Activated naive CD8-positive, alpha-beta T cell treated with anti-CD3 and anti-CD28 coated beads, Interleukin-2, amount 10 ng/mL, durations not matched to agents 7 days and 5 days (primary cell): ENCODE measurements at places on chromosomes 6 and 20. TPM values are rescaled to one million over a fixed set of nuclear protein-coding genes. Genes with fewer than 3 reads are reported as not detected.

DNA sequence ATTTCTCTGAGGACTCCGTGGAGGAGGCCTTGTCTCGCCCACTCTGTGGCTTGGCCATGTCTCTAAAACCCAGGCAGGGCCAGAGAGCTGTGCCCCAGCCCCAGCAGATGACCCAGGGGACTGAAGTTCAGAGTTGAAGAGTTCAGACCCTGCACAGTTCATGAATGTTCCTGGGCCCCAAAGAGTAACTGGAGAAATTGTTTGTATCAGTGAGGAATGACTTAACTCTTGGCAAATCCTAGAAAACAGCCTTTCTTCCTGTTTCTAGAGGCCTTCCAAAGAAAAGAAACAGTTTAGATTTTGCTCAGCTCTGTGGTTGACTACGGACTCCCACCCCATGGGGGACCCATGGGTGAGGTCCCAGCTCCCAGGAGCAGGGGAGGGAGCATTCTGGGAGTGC, 62.1 kb upstream of the EYA2 start:
- DNase-seq = no peak

DNA sequence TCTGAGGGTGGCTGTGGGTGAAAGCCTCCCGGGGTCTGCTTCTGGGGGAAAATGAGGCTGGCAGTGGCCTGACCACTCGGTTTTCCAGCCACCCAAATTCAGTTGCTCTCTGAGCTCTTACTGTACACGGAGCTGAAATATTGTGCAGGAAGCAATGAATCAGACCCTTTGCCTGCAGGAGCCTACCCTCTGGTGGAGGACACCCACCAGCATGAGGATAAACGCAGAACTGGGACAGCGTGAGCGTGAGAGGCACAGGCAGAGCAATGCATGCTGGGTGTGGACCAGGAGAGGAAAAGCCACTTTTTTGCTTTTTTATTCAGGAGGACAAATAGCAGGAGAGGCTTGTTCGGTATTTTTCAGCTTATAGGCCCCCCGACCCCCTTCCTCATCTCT, 298.0 kb downstream of the QKI start:
- DNase-seq = no peak

DNA sequence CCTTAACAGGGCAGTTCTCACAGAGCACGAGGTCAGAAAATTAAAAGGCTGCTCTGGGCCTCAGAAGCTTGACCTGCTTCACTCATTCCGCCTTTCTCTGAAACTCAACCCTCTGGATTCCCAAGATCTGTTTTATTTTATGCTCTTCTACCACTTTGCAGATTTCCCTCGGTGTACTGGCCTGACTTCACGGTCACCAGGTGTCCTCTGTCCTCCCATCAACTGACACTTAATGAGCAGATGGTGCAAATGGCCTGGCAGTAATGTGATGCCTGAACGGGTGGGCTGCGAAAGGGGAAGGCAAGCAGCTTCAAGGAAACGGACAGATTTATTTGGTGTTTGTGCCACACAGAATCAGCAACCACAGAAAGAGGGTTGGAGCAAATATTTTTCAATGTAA, 169.7 kb upstream of the TFAP2D start:
- DNase-seq = no peak

- DNase-seq = no peak
Observed at GRCh38 chr20:35845561-35845960, 73.7 kb downstream of the PHF20 start.

DNA sequence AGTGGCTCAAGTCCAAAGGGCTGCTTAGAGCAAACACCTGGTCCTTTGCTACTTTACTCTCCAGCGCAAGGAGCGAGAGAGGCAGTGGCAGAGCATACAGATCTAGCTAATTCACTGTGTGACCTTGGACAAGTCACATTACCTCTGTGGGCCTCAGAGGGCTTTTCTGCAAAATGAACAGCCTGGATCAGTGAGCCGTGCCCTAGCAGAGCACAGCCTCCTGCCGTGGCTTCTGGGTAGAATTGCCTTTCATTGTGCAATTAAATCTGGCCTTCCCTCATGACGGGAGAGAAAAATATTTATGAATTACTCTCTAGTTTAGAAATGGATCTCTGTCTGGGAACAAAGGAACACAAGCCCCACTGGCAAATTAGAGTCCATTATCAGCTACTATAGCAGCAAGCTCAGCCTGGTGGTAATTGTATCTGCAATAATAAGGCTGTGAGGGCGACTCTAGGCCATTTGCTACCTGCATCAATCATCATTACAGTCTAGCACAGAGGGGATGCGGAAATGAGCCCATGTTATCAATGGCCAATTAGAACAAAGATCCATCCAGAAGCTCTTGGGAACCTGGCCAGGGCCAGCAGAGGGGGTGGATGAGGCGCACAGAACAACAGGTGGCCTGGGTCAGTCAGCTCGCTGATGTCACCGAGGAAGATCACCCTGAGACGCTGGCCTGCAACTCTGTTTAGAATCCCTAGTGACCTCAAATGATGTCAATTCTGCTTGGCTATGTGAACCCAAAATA, 114.2 kb upstream of the LY86 start:
- no peak for DNase-seq

- no peak for DNase-seq
Observed at GRCh38 chr6:158519761-158520160, 40.1 kb upstream of the TMEM181 start.

GRCh38 chr6:99645986-99646385, 39.4 kb downstream of the PRDM13 start:
- no peak for DNase-seq

GRCh38 chr6:131132360-131132759, 2.9 kb upstream of the AKAP7 start:
- no peak for DNase-seq

GRCh38 chr20:53642196-53643030, 48.8 kb upstream of the ZNF217 start:
- peak; percentile 50 for DNase-seq

- no peak for DNase-seq
Observed at GRCh38 chr6:116662202-116662601, 6.4 kb downstream of the ZUP1 start.

DNA sequence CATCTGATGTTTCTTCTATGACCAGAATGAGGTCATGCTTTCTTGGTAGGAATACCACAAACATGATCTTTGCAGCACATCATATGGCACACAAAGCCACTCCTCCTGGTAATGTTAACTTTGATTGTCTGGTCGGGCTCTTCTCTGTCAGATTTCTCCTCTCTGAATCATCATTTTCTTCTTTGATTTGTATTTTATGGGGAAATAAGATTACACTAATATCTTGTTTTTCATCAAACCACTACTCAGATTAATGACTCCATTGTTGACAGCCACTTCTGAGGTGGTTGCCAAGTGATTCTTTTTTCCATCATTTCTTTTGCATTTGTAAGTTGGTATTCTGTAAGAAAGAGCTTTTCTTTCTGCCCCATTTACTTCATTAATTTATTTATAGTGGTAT, 29.5 kb downstream of the TRMT11 start:
- no peak for DNase-seq

DNA sequence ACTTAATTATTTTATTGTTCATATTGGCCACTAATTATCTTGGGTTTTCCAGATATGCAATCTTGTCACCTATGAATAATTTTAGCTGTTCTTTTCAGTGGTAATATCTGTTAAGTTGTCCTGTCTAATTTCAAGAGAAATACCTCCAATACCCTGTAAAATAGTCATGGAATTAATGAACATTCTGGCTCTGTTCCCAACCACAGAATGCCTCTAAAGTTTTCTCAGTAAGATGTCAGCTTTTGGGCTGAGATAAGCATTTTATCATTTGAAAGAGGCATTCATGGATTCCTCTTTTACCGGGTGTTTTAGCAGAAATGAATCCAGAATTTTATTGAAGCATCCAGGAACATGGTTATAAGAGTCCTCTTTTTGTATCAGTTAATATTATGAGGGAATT, 109.3 kb downstream of the WDR27 start:
- DNase-seq = no peak

- no peak for DNase-seq
Observed at GRCh38 chr6:151242420-151242861, 2.7 kb downstream of the AKAP12 start.

DNA sequence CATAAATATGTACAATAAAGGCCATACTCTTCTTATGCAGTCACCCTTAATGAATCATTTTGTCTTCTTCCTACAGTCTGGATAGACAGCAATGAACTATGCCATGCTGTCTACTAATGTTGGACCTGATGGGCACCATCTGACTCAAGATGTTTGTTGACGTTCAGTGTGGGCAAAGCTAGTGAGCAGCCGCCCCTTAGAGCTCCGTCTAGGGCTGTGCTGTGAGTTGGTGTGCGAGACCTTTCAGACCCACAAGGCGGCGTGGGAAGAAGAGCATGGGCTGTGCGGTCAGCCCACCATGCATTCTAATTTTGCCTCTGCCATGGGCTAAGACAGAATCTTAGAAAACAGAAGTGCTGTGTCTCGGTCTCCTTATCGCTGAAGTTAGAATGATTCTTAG, 829.4 kb downstream of the QKI start:
- DNase-seq = no peak

DNA sequence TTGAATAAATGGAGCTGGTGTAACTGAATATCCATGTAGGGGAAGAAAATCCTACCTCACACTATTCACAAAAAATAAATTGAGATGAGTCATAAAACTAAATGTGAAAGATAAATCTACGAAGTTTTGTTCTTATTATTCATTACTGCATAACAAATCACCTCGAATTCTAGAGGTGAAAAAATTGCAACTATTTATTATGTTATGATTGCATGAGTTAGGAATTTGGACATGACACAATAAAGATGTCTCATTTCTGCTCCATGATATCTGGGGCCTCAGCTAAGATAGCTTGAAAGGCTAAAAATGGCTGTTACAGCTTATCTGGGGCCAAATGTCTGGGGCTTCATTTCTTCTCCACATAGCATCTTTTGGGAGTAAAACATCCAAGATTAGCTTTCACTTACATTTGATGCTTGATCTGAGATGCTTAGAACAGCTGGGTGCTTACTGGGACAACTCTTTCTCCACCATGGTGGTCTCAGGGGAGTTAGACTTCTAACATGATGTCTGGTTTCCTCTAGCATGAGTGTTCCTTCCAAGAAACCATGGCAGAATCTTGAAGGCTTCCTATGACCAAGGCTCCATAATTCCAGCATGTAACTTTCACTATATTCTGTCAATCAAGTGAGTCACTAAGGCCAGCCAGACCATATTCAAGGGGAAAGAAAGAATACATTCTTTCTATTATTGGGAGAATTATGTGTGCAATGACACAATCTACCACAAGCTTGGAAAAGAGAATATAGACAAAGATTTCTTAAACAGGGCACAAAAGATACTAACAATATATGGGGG, 30.1 kb downstream of the OR2B6 start:
- DNase-seq = no peak

DNA sequence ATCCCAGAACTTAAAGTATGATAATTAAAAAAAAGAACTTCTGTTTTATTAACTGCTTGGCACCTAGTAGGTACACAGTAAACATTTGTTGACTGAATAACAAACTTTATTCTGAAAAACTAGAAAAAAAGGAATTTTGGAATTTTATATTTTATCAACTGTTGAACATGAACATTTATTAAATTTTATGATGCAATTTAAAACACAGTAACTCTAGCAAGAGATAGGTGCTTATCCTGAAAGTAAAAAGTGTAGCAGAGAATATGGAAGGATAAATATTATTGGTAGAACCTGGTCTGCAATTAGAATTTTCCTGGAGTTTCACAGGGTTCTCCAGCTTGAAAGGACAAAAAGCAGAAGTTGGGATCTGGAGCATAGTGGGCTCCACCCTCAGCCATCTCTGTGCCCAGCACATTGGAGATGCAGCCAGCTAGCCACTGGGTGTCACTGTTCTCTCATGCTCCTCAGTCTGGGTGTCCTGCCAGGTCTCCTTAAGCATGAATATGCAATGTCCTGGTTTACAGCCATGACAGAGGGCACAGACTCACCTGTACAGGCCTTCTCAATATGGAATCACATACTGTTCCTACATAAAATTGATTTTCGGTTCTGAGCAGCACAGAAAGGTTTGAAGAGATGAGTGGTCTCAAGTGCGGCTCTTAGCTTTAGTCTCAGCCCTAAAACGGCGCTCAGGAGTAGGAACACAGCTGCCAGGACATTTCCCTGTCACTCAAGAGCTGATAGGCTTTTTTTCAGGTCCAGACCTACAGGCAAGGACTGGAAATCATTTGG, 31.7 kb upstream of the IL20RA start:
- DNase-seq = peak; percentile 37

- no peak for DNase-seq
Observed at GRCh38 chr20:5135363-5136012, 8.7 kb downstream of the CDS2 start.

DNA sequence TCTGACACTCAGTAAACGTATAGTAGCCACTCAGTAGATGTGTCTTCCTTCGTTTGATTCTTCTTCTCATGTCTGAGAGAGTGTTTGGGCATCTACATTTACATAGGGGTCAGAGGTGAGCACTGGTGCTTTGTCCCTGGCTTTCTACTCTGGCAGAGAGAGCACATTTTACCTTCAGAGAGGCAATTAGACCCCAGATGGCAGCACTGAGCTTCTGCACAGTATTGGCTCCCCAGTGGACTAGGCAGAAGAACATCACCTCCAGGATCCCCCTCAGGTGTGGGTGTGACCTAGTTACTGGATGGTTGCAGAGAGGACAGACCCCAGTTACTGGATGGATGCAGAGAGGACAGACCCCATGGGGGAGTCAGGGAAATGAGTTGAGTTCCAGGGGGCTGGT, 327.2 kb downstream of the DHX35 start:
- DNase-seq = no peak

- peak; percentile 58 for DNase-seq
Observed at GRCh38 chr6:155154158-155154830, 109.5 kb upstream of the CLDN20 start.

GRCh38 chr20:10986586-10986985, 312.8 kb upstream of the JAG1 start:
- no peak for DNase-seq

DNA sequence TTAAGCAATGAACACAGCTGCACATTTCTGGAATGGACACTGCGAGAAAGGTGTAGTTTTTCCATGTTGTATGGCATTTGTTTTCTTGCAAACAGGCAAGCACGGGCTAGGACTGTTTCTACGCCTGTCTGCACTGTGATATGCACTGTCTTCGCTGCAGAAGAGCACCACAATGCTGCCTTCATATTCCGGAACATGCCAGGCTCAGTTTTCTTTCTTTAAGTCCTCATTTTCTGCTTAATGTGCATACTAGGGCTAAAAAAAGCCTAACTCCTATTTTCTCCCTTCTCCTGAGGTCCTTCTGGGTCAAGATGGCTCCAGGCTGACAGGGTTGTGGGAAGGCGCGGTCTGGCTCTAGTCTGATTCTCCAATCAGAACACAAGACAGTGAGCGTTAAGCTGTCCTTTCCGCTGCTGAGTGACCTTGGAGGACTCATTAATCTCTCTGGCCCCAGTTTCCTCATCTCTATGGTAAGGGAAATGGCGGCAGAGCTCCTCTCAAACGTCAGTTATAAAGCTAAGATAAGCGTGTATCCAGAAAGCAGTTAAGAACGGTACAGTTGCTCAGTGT, 379.9 kb downstream of the C6orf118 start:
- no peak for DNase-seq

The SERAC1 gene
- 4.1 TPM for total RNA-seq

The HLA-G gene
- 2.0 TPM for total RNA-seq

The PDRG1 gene
- 13.1 TPM for total RNA-seq

The OOEP gene
- total RNA-seq = 1.4 TPM

The NFATC2 gene
- 62.3 TPM for total RNA-seq

The HLA-DMB gene
- 14.7 TPM for total RNA-seq

The BAG2 gene
- 7.3 TPM for total RNA-seq

The KCNK17 gene
- not detected for total RNA-seq

The HCK gene
- total RNA-seq = 0.61 TPM

The COL11A2 gene
- 1.1 TPM for total RNA-seq

The ZC3H12D gene
- total RNA-seq = 27.0 TPM

The DEFB124 gene
- total RNA-seq = not detected
